ENCODE measurements at places on chromosomes 5 and 9. TPM values are rescaled to one million over a fixed set of nuclear protein-coding genes. Genes with fewer than 3 reads are reported as not detected.

DNA sequence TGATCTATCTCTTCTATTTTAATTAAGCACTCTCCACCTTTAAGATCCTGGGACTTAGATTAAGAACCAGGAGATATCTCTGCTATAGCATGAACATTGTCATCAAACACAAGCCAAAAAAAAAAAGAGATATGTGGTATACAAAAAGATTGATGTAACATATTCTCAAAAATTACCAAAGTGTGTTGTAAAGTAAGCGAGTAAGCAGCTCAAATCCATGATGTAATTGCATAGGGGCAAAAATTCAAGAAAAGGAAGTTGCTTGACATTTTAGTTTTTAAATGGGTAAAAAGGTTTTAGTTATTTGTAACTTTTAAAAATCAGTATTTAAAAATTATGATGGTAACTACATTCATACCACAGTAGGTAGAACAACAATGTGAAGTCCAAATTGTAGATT lies 40.7 kb downstream of the CNTRL start:
- H3K27me3 ChIP-seq, result no peaks in the 10 kb centered on the region
- no peak overlapping the region for H3K4me3 ChIP-seq
- peaks cover 14% of the 10 kb centered on the region for H3K36me3 ChIP-seq
- no peak for DNase-seq
- no peak overlapping the region for H3K27ac ChIP-seq

DNA sequence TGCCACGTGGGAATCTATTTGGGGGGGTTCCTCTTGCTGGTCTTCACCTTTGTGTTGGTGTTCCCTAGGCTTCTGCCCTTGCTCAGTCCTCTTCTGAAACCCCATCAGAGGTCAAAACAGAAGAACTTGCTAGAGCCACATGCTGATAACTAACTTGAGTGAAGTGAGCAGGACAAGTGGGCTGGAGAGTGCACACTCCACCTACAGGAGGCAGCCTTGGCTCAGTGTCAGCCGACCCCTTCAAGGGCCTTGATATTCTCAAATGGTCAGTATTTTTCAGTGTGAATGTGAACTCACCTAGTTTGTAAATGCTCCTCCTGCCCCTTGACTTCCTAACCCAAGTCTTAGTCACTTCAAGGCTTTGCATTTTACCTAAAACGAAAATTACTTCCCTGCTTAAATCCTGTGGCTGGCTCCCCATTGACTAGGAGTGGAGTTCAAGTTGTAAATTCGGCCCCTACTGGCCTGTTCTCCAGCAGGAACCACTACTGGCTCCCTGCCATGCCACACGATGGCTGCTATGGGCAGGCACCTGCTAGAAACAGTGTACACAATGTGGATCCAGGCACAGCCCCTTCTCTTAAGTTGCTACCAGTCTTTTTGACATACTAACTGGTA lies 3.6 kb upstream of the SLC1A3 start:
- no peaks in the 10 kb centered on the region for H3K4me1 ChIP-seq
- H3K27me3 ChIP-seq, result no peaks in the 10 kb centered on the region
- H3K36me3 ChIP-seq, result no peaks in the 10 kb centered on the region
- H3K4me3 ChIP-seq, result no peak overlapping the region

GRCh38 chr5:58266402-58266801 lies 193.5 kb downstream of the PLK2 start:
- H3K4me3 ChIP-seq, result no peak overlapping the region
- no peak for DNase-seq
- no peaks in the 10 kb centered on the region for H3K36me3 ChIP-seq
- no peak overlapping the region for H3K27ac ChIP-seq
- H3K4me1 ChIP-seq, result no peaks in the 10 kb centered on the region

DNA sequence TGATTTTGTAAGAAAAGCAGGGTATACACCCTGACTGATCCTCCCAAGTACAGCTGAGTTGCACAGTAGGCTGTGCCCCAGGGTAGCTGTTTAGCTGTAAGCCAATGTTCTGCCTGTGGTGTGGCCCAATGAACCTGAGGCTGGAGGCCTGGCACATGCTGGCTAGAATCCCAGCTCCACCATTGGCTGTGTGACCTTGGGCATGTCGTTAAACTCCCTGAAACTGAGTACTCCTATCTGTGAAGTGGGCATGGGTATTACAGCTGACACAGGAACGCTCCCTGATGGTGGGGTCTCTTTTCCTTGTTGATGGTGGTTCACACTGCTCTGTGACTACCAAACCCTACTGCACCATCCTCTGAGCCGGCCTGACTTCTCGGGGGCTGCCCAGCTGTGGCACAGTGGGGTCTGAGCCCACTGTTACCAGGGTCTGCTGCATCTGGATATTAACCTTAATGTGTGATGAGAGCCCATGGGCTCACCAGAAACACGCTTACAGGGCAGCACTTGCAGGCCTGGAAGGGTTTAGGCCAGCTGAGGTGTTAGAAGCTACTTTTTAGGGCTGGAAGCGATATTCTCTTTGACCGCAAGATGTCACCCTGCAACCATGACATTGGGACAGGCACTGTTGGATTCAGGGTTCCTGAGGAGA lies 7.0 kb upstream of the GADD45G start:
- H3K27ac ChIP-seq, result no peak overlapping the region
- no peak overlapping the region for H3K4me3 ChIP-seq
- no peaks in the 10 kb centered on the region for H3K36me3 ChIP-seq
- DNase-seq, result no peak
- H3K27me3 ChIP-seq, result peaks cover 5% of the 10 kb centered on the region

- no peaks in the 10 kb centered on the region for H3K36me3 ChIP-seq
- no peaks in the 10 kb centered on the region for H3K27me3 ChIP-seq
- no peaks in the 10 kb centered on the region for H3K4me1 ChIP-seq
- no peak overlapping the region for H3K27ac ChIP-seq
Measured at GRCh38 chr5:172827841-172828240, 6.2 kb upstream of the ERGIC1 start.

GRCh38 chr9:129467004-129467588 lies 153.8 kb downstream of the C9orf50 start:
- no peaks in the 10 kb centered on the region for H3K36me3 ChIP-seq
- no peaks in the 10 kb centered on the region for H3K27me3 ChIP-seq
- no peak for DNase-seq
- H3K4me3 ChIP-seq, result no peak overlapping the region
- H3K4me1 ChIP-seq, result no peaks in the 10 kb centered on the region

- H3K4me3 ChIP-seq, result no peak overlapping the region
- peak overlapping the region; percentile 96 for H3K27ac ChIP-seq
- H3K4me1 ChIP-seq, result peaks cover 38% of the 10 kb centered on the region
- peaks cover 10% of the 10 kb centered on the region for H3K36me3 ChIP-seq
- DNase-seq, result peak; percentile 16
Measured at GRCh38 chr9:133787754-133788025, 49.5 kb upstream of the SARDH start.

DNA sequence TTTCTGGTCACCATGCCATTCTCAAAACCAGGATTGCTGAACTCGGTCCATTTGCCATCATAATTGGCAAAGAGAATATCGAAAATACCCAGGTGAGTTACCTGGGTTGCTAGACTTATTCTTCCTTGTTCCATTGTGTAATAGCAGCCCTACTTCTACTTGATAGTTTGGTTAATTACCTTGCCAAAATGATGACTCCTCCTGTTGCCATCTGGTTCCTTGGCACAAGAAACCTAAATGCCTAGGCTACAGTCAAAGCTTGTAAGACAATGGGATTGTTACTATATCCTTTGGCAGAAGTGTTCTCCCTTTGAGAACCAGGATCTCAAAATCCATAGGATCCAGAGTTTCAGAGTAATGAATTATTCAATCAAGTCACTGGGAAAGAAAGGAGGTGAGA lies 373.2 kb upstream of the ACTBL2 start:
- no peaks in the 10 kb centered on the region for H3K27me3 ChIP-seq
- H3K4me1 ChIP-seq, result no peaks in the 10 kb centered on the region
- H3K36me3 ChIP-seq, result no peaks in the 10 kb centered on the region
- no peak for DNase-seq
- H3K27ac ChIP-seq, result no peak overlapping the region
- H3K4me3 ChIP-seq, result no peak overlapping the region

GRCh38 chr5:168568738-168569137 lies 10.4 kb downstream of the PANK3 start:
- H3K27me3 ChIP-seq, result no peaks in the 10 kb centered on the region
- H3K36me3 ChIP-seq, result peaks cover 26% of the 10 kb centered on the region
- H3K4me1 ChIP-seq, result no peaks in the 10 kb centered on the region
- no peak for DNase-seq
- no peak overlapping the region for H3K27ac ChIP-seq
- no peak overlapping the region for H3K4me3 ChIP-seq

DNA sequence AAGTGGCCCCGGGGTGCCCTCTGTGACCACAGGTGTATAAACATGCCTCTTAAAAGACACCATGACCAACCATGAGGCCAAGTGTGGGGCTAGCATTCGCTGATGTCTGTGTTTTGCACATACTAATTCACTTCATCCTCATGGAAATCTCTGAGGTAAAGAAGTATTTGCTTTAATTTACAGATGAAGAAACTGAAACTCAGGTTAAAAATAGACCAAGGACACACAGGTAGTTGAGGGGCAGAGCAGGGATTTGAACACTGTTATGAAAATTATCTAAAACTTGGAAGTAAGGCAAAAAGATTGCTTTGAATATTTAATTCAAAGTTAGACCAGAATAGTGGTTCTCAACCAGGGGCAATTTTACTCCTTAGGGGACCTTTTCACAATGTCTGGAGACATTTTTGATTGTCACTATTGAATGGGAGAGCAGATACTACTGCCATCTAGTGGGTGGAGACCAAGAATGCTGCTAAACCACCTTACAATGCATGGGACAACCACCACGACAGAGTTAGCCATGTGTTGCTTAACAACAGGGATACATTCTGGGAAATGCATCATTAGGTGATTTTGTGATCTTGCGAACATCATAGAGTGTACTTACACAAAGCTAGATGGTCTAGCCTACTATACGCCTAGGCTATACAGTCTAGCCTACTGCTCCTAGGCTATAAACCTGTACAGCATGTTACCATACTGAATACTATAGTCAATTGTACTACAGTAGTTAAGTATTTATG lies 8.0 kb upstream of the FXN start:
- no peak overlapping the region for H3K4me3 ChIP-seq
- no peak overlapping the region for H3K27ac ChIP-seq
- DNase-seq, result peak; percentile 51
- H3K36me3 ChIP-seq, result no peaks in the 10 kb centered on the region
- H3K27me3 ChIP-seq, result no peaks in the 10 kb centered on the region

- H3K36me3 ChIP-seq, result no peaks in the 10 kb centered on the region
- no peaks in the 10 kb centered on the region for H3K4me1 ChIP-seq
- H3K4me3 ChIP-seq, result no peak overlapping the region
- H3K27ac ChIP-seq, result no peak overlapping the region
- DNase-seq, result no peak
Measured at GRCh38 chr5:67720162-67720772, 495.3 kb upstream of the PIK3R1 start.

- H3K4me3 ChIP-seq, result no peak overlapping the region
- no peaks in the 10 kb centered on the region for H3K27me3 ChIP-seq
- H3K4me1 ChIP-seq, result no peaks in the 10 kb centered on the region
- H3K36me3 ChIP-seq, result no peaks in the 10 kb centered on the region
Measured at GRCh38 chr5:113804264-113804663, 290.8 kb downstream of the YTHDC2 start.

- no peaks in the 10 kb centered on the region for H3K4me1 ChIP-seq
- no peak overlapping the region for H3K27ac ChIP-seq
- H3K27me3 ChIP-seq, result no peaks in the 10 kb centered on the region
- no peak overlapping the region for H3K4me3 ChIP-seq
- H3K36me3 ChIP-seq, result no peaks in the 10 kb centered on the region
Measured at GRCh38 chr5:73640861-73641320, 14.9 kb downstream of the ARHGEF28 start.

DNA sequence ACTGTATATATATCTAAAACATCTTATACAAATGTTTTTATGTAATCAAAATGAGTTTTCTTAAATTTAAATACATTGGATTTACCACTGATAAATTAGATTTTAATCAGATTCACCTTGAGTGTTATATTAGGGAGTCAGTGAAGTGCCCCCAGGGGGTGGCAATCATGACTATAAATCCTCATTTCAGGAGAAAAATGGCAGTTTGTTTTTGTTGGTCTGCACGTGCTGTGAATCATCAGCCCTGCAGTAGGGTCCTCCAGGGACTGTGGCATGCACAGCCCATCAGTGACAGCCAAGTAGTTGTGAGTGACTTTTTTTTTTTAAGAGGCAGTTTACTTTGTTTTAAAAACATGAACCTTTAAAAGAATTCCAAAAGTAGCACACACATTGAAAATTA lies 65.2 kb downstream of the ZSWIM6 start:
- H3K36me3 ChIP-seq, result no peaks in the 10 kb centered on the region
- H3K27me3 ChIP-seq, result no peaks in the 10 kb centered on the region
- H3K4me1 ChIP-seq, result no peaks in the 10 kb centered on the region
- H3K4me3 ChIP-seq, result no peak overlapping the region

DNA sequence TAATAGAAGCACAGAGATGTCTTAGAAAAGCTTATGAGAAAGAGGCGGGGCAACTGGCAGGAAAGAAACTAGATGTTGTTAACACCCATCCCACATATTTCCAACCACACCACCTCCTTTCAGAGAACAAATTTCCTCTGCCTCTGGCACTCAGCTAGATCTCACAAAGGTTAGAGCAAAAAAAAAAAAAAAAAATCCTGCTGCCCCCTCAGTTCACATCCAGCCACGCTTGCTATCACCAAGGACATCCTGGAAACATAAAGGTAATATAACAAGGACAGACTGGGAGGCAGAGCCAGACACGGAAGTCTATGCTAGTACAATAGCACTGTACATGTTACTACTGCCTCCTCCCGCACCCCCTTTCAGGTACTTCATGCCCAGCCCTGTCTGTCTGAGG lies 238.0 kb upstream of the PTGER4 start:
- DNase-seq, result no peak
- H3K36me3 ChIP-seq, result no peaks in the 10 kb centered on the region

DNA sequence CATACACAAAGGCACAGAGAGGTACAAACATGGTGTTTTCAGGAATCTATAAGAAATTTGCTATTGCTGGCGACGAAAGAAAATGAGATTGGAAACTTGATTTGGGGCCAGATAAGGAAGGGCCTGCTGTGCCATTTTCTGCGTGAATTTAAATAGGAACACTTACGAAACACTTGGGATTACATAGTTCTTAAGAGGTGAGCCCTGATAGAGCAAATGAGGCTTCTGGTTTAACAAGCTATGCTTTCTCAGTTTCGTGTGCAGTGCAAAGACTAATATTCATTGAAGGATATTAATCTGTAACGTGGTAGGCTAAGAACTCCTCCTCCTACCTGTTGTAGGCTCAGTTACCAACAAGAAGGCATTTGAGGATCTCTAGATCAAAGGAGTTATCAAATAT lies 93.1 kb downstream of the CDK5RAP2 start:
- H3K4me1 ChIP-seq, result no peaks in the 10 kb centered on the region
- no peak overlapping the region for H3K4me3 ChIP-seq
- H3K27ac ChIP-seq, result no peak overlapping the region
- DNase-seq, result no peak

- no peak overlapping the region for H3K4me3 ChIP-seq
- no peaks in the 10 kb centered on the region for H3K36me3 ChIP-seq
- no peak for DNase-seq
Measured at GRCh38 chr5:141995656-141996055, 17.2 kb downstream of the GNPDA1 start.

Gene HEXB
- 37.3 TPM for total RNA-seq

Gene CLTA
- total RNA-seq, result 172 TPM

Gene SLC6A19
- total RNA-seq, result not detected

Gene TAF11L10
- not detected for total RNA-seq

Gene MCIDAS
- not detected for total RNA-seq

Gene SNCB
- total RNA-seq, result not detected

Gene TMEM167A
- 64.9 TPM for total RNA-seq

Gene KLF4
- total RNA-seq, result 0.26 TPM
